ENCODE measurements at places on chromosomes 1 and 21.

GRCh38 chr1:19239876-19240275 lies 11.4 kb downstream of the EMC1 start:
- no peak overlapping the region for H3K4me3 ChIP-seq
- peaks cover 66% of the 10 kb centered on the region for H3K36me3 ChIP-seq
- no peak for DNase-seq
- no peaks in the 10 kb centered on the region for H3K27me3 ChIP-seq

DNA sequence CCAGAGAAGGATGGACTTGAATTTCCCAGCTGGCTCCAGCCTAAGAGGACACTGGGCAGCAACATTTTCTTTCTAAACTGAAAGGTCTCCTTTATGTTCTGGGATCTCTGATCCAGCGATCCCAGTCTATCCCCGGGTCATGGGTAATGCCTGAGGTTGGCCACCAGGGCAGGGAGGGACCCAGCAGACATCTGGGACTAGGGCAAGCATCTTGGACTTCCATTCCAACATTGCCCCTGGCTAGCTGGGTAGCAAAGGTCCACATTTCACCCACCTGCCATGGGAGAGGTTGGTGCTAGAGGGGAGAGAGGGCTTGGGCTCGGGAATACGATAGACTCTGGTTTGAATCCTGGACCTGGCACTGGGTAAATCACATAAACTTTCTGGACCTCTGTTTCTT lies 84.6 kb downstream of the LRRN2 start:
- no peaks in the 10 kb centered on the region for H3K36me3 ChIP-seq
- H3K4me3 ChIP-seq = no peak overlapping the region
- H3K27ac ChIP-seq = no peak overlapping the region
- no peaks in the 10 kb centered on the region for H3K4me1 ChIP-seq

DNA sequence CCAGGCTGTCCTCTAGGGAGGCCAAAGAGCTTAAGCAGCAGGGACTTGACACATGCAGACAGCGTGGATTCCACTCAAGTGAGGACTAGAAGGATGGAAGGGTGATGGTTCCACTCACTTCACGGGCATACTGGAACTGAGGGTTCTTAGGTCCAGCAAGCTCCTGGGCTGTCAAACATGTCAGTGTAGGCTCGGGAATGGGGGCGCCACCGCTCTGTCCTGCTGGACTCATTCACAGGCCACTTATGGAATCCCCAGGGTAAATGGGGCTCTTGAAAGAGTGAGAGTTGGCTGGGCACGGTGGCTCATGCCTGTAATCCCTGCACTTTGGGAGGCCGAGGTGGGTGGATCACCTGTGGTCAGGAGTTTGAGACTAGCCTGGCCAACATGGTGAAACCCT lies 27.7 kb upstream of the CSF3R start:
- no peak overlapping the region for H3K4me3 ChIP-seq
- no peaks in the 10 kb centered on the region for H3K36me3 ChIP-seq
- H3K27ac ChIP-seq = no peak overlapping the region
- no peaks in the 10 kb centered on the region for H3K4me1 ChIP-seq
- DNase-seq = no peak

DNA sequence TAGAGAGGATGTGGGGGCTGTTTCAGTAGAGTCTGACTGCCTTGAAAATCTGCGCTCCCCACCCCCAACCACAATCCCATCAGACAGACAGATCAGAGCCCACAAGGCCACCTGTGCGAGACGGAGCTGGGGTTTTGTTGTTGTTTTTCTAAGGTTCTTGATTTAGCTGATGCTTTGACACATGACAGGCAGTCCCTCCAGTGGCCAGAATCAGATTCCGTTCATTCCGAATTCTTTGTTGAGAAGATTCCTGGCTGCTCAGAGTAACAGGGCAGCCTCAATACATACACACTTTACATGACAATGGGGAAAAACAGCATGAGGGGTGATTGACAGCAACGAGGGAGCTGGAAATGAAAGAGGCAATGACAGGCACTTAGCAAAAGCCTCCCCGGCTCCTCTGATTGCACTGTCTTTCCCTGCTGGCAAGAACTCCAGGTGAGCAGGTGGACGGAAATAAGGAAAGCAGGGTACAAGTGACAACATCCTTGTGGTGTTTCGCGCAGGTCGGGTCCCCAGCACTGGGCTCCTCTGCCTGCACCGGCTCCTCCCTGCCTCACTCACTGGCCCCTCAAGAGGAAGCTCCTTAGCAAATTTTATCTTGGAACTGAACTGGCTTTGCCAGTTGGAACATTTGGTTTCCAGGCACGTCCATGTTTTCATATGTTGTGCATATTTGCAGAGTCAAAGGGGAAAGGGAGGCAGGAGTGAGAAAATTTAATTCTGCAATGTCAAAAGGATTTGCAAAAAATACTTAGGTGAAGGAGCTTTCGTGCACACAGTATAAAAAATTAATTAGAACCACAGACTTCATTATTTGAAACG lies 148.7 kb downstream of the PGBD5 start:
- H3K4me3 ChIP-seq = no peak overlapping the region
- H3K36me3 ChIP-seq = peaks cover 48% of the 10 kb centered on the region
- DNase-seq = peak; percentile 45
- H3K4me1 ChIP-seq = peaks cover 4% of the 10 kb centered on the region

GRCh38 chr1:175572932-175573868 lies 170.2 kb downstream of the TNR start:
- H3K4me3 ChIP-seq = no peak overlapping the region
- H3K36me3 ChIP-seq = no peaks in the 10 kb centered on the region
- H3K4me1 ChIP-seq = no peaks in the 10 kb centered on the region
- no peak overlapping the region for H3K27ac ChIP-seq
- H3K27me3 ChIP-seq = no peaks in the 10 kb centered on the region
